Adrenal gland (tissue), 19 donors: ENCODE measurements at places on chromosomes 16 and 17. TPM values are rescaled to one million over a fixed set of nuclear protein-coding genes. Genes with fewer than 3 reads are reported as not detected.

OVCA2 gene
- polyA plus RNA-seq, result 155 TPM

ENO3 gene
- 22.0 TPM for polyA plus RNA-seq

HOXB6 gene
- 11.9 TPM for polyA plus RNA-seq

CD300LF gene
- polyA plus RNA-seq, result 1.0 TPM

CES3 gene
- 0.67 TPM for polyA plus RNA-seq

TP53TG3D gene
- polyA plus RNA-seq, result 0.34 TPM

TLE7 gene
- not detected for polyA plus RNA-seq

CRHR1 gene
- not detected for polyA plus RNA-seq

FA2H gene
- 0.17 TPM for polyA plus RNA-seq

MYH3 gene
- polyA plus RNA-seq, result 3.9 TPM

OTOA gene
- polyA plus RNA-seq, result 0.16 TPM

CCL16 gene
- 3.2 TPM for polyA plus RNA-seq

RANGRF gene
- 41.4 TPM for polyA plus RNA-seq

SERPINF2 gene
- polyA plus RNA-seq, result 0.59 TPM

CD300LD gene
- polyA plus RNA-seq, result not detected

PCGF2 gene
- polyA plus RNA-seq, result 13.4 TPM
